ENCODE measurements at places on chromosomes 11 and 22.
A peak's percentile ranks its signal among the peaks of the same experiment; 100 is the strongest.

- no peak for DNase-seq
These were observed 208.4 kb downstream of the DDX10 start for GRCh38 chr11:108873310-108873709.

GRCh38 chr11:132072858-132073211 lies 702.4 kb downstream of the NTM start:
- no peak for DNase-seq

GRCh38 chr22:20315337-20316216 lies 4.3 kb downstream of the DGCR6L start:
- no peak for DNase-seq

DNA sequence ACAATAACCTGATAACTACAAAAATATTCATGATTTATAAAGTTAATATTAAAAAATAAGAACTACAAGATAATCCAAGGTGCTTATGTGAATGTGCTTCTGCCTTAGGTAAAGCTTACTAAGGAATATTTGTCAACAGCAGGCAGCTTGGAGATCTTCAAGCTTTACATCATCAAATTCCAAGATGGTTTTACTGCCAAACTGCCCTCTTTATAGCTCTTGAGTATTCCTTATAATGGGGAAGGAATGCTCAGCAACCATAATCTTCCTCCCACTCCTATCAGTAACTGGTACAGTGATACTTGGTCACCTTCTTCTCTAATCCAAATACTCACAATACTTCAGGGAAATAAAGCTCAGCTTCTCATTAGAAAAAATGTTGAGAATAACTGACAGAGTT lies 30.1 kb downstream of the SBF2 start:
- DNase-seq = no peak

GRCh38 chr11:32435152-32435480 lies 223 bp downstream of the WT1 start:
- DNase-seq = no peak

DNA sequence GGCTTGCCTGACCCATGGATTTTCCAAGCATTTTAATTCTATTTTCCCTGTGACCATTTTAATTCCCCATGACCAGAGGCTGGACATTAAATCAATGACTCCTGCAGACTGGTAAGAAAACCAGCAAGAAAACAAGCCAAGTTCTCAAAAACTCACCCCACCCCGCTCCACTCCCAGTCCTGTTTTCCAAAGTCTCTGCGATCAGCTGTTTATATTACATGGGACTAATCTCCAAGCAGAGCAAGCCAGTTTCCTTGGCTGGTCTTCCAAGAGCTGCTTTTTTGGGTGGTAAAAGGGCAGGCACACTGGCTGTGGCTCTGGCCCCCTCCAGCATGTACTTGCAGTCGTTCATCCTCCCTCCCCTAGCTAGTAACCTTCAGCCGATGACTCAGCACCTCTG lies 97.9 kb downstream of the RRAS2 start:
- no peak for DNase-seq

GRCh38 chr11:70128435-70128906 lies 50.4 kb downstream of the ANO1 start:
- DNase-seq = no peak

DNA sequence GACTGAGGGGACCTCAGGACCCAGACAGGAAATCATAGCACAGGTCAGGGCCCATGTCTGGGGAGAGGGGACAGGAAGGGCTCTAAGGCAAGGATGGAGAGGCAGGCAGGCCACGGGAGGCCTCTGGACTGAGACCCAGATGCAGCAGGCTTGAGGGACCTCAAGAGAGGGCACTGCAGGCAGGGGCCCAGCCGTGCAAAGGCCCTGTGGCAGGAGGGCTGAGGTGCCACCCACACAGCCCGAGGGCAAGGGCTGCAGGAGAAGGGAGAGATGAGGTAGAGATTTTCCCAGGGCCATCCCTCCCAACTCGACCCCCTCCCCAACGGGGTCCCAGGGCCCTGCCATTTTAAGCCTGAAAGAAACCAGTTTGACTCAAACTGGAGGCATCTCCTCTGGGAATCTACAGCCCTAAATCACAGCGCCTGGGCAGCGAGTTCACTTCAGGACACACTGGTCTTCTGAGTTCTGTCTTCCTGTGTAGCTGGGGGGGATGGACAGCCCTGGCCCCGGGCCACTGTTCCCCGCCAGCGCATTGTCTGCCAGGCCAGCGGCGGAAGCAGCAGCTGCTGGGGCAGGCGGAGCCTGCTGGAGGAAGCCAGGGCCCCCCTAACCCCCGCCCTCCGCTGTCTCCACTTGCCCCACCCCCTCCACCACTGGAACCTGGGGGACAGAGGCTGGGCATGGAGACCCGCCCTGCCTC lies 20.3 kb upstream of the WNT7B start:
- DNase-seq = peak; percentile 68

GRCh38 chr22:42880815-42881214 lies 23.7 kb upstream of the ARFGAP3 start:
- DNase-seq = no peak

Data from gastrocnemius medialis (tissue), 4 donors.